ENCODE measurements at places on chromosomes 2 and 18.

- DNase-seq: no peak
Measured at GRCh38 chr2:3771576-3771975, 68.2 kb downstream of the DCDC2C start.

GRCh38 chr2:127052771-127053691 lies 53.9 kb downstream of the BIN1 start:
- no peak for DNase-seq

DNA sequence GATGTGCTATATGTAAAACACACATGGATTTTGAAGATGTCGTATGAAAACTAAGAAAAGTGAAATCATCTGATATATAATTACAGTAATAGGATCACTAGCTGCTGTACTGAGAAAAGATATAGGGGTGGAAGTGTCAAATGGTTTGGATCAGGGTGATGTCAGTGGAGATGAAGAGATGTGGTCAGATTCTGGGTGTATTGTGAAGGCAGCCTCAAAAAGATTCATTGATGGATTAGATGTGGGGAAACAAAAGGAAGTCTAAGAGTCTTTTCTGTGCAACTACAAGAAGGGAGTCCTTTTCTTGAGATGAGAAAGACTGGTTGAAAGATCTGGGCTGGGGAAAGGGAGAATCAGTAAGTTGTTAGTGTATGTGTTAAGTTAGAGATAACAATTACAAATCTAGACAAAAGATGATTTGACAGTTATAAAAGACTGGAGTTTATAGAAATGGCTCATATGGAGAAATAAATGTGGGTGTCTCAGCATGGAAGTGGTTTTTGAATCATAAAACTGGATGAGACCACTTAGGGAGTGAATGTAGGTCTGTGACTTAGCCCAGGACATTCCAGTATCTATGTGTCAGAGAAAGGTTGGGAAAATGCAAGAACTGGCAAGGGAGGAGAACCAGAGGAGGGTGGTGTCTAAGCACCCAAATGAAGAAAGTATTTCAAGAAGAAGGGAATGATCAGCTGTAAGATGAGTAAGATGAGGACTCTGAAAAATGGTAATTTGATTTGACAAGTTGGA lies 347.4 kb downstream of the PARD3B start:
- no peak for DNase-seq

GRCh38 chr2:11397513-11397912 lies 53.1 kb upstream of the ROCK2 start:
- no peak for DNase-seq

- no peak for DNase-seq
Measured at GRCh38 chr2:233982421-233983121, 65.4 kb downstream of the TRPM8 start.

DNA sequence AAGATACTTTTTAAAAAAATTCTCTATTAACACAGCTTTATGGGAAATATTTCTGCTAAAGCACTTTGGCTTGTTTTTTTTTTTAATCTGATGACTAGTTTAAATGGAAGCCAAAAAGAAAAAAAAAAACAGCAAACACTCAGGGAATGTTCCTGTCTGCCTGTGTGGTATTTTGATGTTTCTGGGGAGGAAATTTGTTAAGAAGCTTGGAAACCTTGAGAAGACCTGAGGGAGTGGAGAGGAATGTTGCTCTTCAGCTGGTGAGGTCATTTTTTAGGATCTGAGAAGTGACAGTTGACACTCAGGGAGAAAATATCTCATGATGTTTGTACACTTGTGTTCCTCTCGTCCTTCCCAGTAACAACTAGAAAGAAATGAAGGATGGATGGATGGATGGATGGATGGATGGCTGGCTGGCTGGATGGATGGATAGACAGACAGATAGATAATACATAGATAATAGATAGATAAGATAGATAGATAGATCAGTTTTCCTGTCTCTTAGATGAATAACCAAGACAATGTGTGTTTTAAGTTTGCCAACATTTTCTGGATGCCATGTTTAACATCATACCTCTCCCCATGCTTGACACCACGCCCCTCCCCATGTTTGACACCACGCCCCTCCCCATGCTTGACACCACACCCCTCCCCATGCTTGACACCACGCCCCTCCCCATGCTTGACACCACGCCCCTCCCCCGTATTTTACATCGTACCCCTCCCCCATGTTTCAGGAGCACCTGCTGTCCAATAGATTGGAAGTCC lies 84.8 kb downstream of the CTIF start:
- DNase-seq: no peak

DNA sequence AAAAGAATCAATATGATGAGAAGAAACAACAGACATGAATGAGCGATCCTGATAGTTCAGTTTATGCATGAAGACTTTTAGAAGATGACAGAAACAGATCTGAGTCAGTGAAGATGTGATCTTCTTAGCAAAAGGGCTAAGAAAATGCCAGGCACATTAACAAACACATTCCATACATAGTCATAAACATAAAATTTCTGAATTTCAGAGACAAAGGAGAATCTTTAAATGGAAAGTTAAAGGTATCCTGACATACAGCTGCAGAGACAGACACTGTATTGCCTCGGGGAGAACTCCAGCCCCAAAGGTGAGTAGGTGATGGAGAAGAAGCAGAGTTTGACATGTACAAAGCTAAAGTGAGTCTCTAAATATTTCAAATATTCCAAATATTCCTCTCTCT lies 40.6 kb upstream of the FN1 start:
- DNase-seq: no peak

DNA sequence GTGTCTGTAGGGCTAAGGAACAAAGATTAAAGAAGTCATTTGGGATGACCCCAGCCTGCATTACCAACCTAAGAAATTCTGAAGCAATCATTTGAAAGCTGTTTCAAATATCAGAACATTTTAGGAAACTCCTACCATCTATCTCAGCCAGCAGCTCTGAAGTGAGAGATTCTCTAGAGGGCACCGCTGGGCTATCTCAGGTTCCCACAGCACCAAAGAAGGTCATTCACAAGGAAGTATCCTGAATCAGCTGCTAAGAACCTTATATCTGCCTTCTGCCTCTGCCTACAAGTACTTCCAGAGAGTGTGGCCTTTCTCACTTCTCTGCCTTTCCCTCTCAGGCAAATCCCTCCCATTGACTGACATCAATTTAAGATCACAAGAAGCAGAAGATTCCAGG lies 13.4 kb upstream of the EVA1A start:
- no peak for DNase-seq

DNA sequence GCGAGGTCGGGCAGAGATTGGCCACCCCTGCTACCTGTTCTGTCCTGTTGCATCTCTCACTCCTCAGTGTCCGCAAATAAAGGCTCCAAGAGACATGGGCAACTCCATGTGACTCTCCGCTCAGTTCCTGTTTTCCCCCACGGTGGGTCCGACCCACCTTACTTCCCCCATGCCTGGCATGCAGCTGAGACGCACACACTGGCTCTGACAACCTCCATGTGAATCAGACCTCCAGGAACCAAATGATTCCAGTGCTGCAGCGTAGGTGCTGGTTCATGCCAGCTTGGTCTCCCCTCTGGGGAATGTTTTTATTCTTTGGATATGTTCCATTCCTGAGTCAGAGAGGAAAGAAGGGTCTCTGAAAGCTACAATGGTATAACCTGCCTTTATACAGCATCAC lies 221.5 kb downstream of the SH3RF3 start:
- no peak for DNase-seq

Measured in stimulated activated CD8-positive, alpha-beta memory T cell treated with anti-CD3 and anti-CD28 coated beads, Interleukin-7, amount 100 ng/mL, for 48 hours (primary cell).